Liver (tissue), 10 donors: ENCODE measurements at places on chromosomes 7 and 10. TPM values are rescaled to one million over a fixed set of nuclear protein-coding genes. Genes with fewer than 3 reads are reported as not detected.

PGAM2 gene
- 0.56 TPM for polyA plus RNA-seq

NXPH1 gene
- polyA plus RNA-seq = not detected

DNA sequence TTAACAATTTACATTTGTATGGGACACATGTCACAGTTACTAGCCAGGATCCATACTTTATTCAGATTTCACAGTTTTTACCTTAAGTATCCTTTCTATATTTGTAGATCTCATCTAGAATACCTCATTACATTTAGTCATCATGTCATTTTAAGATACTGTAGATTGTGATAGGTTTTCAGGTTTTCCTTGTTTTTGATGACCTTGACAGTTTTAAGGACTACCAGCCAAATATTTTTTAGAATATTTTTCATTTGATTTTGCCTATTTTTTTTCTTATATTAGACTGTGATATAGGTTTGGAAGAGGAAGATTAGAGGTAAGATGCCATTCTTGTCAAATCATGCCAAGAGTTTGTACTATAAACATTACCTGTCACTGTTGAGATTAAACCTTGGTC is 460.3 kb downstream of the ANKRD7 start:
- no peak for DNase-seq
- H3K27ac ChIP-seq = no peak overlapping the region
- H3K4me3 ChIP-seq = no peak overlapping the region
- H3K4me1 ChIP-seq = no peaks in the 10 kb centered on the region

CYP3A4 gene
- 1,082 TPM for polyA plus RNA-seq

DNA sequence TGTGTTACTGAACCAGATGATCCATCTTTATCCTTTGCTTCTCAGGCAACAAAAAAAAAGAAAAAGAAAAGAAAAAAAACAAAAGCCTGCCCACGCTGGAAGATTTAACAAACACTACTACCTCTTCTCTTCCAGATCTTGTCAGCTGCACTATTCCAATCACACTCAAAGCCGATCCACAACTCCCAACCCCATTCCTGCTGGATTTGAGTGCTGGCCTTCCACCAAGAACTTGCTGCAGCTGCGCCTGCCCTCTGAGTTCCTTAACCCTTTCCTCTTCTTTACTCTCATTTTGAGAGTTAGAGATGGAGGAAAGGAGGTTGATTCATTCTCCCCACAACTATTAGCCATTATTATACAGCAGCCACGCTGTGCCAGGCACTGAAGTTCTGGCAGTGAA is 16.0 kb upstream of the ITGA8 start:
- no peak overlapping the region for H3K27ac ChIP-seq
- H3K4me1 ChIP-seq = no peaks in the 10 kb centered on the region
- DNase-seq = no peak

SPOCK2 gene
- polyA plus RNA-seq = 0.36 TPM

MBL2 gene
- 128 TPM for polyA plus RNA-seq
